ENCODE measurements at places on chromosomes 12 and 14.

GRCh38 chr12:83805873-83806272 is 1106.7 kb downstream of the SLC6A15 start:
- no peak for DNase-seq

DNA sequence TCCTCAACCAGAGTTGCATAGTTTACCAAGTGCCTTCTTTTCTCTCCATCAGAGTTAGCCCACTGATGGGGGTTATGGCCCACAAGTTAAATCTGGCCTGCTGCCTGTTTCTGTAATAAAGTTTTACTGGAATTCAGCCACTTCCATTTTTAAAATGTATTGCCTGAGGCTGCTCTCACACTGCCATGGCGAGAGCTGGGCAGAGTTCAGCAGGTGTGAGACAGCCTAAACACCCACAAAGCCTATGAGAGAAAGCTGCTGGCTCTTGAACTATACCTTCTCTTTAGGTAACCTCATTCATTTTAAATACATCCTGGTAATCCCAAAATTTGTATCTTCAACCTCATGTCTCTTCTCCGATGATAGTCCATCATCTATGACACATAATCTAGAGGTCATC is 86.1 kb downstream of the BCL2L14 start:
- no peak for DNase-seq

DNA sequence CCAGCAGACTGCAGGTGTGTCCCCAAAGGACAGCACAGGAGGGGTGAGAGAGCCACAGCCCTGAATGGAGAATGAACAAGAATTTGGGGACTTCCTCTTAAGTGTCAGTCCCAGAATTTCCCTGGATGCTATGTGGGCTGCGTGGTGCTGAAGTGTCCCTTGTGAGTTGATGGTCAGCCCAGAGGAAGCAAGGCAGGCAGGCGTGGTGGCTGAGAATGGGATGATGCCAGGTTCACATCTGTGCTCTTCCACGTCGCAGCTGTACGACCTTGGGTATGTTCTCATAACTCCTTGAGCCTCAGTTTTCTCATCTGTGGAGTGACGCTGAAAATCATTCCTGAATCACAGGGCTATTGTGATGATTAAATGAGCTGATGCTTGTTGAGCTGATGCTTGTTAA is 62.1 kb upstream of the GPATCH2L start:
- DNase-seq, result no peak

DNA sequence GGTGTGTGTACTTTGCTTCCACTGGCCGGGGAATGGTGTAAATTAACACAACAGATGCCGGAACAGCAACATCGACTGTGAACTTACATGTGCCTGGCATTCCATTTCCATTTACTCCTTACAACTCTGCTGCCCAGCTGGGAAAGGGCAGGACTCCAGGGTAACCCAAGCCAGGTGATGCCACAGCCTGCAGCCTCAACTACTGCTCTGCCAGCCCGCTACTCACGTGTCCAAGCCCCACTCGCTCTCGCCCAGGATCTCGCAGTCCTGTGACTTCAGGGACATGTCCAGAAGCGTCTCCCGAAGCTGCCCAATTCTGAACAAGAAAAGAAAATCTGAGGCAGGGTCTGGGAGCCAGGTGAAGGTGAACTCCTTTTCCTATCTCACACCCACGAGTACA is 10.7 kb downstream of the ABCD4 start:
- DNase-seq, result no peak

GRCh38 chr12:15404485-15404884 is 82.2 kb downstream of the PTPRO start:
- DNase-seq, result no peak

GRCh38 chr14:92516966-92517506 is 3.5 kb downstream of the RIN3 start:
- no peak for DNase-seq

DNA sequence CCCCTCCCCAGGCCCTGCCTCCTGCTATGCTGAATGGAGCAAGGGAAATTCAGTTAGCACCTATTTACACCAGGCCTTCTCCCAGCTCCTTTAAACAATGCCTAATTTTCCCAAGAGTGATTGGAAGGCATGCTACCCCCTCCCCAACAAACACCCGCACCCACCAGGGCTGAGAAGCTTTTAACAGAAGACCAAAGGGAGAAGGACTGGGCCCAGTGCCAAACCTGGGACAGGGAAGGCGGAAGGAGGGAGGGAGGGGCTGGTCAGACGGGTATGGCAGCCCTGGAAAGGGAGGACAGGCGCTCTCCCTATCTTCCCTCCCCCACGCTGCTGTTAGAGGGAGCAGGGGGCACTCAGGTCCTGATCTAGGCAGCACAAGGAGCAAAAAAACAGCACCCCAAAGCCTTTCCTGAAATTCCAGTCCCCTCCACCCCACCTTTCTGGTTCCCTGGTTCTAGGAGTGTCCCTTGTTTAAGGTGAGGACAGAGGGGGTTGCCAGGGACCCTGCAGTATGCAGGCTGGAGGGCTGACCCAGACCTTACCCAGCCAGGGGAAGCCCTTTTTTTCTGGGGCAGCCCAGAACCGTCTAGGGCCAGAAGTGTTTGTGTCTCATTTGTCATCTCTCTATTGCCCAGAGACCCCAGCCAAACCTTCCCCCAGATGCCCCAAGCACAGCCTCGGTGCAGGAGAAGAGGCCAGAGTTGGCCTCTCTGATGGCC is 2.4 kb upstream of the KRT8 start:
- DNase-seq, result no peak

DNA sequence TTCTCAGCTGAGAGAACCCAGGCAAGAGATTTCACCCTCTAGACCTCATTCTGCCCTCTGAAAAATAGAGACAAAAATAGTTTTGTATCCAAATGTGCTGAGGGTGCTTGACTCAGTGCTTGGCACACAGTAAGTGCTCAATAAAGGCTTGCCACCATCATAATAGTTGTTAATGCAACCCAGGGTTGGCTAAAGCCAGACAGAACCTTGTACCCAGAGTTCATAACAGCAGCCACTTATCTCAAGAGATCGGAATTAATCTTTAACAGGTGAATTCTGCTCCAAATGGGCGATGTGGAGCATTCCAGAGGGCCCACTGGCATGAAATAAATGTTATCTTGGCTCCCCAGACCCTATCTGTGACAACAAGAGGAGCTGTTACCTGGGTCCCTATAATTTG is 2.9 kb downstream of the TRPV4 start:
- DNase-seq, result no peak

GRCh38 chr12:108313241-108313605 is 25.9 kb downstream of the CMKLR1 start:
- no peak for DNase-seq

DNA sequence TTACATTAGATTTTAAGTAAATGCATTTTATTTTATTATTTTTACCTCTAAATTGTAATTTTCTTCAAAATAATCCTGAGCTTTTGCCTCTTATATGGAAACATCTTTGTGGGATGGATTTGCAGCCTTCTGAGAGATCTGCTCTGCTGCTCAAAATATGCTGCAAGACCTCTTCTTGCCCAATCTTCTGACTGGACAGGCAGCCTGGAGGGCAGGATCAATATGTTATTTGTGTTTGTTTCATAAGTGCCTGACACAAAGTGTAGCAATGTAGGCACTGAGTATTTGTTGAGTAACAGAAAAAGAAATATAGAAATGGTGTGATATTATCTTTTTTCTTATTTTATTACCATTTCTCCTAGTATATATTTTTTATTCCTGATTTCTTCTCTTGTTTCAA is 1106.9 kb downstream of the TMTC2 start:
- DNase-seq, result no peak

DNA sequence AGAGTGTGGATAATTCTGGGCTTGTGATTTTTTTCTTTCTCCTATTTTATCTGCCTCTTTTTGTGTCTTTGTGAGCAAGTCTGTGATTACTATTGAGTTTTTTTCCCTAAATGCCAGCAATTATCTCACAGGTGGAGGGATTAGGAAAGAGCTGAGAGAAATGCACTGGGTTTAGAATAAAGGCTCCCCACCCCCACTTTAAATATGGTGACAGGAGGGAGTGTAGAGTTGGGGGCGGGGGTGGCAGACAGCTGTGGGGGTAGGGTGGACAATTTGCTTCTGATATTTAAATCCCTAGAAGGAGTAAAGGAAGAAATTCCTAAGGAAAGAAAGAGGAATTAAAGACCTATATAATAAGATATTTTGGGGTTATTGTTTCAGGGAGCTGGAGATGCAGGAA is 145.9 kb downstream of the NRXN3 start:
- no peak for DNase-seq

- DNase-seq, result no peak
These were observed 417.7 kb downstream of the FLRT2 start for GRCh38 chr14:85947461-85948139.

GRCh38 chr14:79161571-79161970 is 991.4 kb downstream of the NRXN3 start:
- DNase-seq, result no peak

GRCh38 chr14:99624024-99624423 is 20.0 kb upstream of the CCDC85C start:
- DNase-seq, result no peak

DNA sequence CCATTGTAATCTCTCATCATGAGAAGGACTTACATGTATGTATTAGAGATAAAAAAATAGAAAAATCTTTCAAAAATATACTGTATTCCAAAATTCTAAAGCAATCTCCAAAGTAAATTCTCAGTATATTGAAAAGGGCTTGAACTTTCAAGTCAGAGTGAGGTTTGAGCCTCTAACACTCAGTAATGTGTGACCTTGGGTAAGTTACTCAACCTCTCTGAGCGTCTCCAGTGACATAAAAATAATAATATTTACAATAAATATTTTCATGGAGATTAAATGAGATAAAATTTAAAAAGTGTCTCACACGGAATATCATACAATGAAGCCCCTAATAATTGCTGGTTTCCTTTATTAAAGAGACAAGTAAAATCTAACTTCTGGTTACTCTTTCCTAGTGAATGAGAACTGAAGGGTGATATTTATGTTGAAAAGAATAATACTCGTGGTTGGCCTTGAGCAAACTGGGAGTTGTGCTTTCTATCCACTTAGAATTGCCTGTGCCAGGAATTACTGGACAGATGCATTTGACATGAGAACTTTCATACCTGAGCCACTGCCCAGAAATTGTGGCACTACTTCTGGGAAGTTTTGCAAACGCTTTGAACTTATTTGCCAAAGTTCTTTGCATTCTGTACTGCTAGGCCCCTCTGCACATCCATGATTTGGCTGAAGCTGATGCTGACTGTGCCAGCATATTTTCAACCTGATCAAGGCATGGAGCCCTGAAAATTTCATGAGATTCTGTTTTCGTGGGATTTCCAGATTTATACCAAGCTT is 933.7 kb downstream of the GALC start:
- DNase-seq, result no peak

DNA sequence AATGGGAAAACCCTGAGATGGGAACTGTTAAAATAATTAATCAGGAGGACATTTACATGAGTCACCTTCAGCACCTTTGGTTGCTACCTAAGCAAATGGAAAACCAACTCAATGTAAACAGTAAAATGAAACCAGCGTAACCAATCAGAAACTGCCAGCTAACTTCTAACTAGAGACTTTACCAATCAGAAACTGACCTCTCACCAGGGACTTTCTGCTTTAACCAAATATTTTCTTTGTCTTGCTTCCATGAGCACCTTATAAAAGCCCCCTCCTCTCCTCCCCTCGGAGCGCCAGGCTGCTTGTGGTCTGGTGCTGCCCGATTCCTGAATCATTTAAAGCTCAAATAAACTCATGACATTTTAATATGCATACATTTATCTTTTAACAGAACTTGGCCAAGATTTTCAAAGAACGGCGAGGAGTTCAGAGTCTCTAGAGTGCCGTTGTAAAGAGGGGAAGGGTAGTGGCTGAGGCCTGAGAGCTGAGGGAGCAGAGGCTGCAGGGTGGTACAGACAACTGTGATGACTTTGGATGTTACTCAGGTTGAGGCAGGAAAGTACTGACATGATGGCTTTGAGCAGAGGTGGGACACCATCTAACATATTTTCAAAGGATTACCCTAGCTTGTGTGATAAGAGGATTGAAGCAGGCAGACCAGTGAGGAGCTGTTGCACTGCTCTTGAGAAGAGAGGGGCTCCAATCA is 183.6 kb downstream of the CRADD start:
- DNase-seq, result no peak

DNA sequence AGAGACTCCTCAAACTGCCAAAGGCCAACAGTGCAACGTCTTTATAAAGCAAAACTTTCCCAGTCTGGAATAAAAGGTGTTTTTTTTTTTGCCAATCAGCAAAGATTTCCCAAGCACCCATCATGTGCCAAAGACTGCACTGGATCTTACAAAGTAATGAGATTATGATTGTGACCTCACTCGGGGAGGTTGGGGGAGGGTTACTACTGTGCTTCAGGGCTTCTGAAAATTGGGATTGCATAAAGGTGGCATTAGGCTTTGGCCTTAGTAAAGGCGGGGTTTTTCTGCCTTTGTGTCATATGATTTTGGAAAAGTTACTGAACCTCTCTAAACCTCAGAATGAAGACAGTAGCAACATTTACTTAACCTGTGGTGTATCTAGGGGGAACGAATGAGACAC is 233.8 kb downstream of the DACT1 start:
- DNase-seq, result no peak

- DNase-seq, result no peak
These were observed 81.4 kb downstream of the TESC start for GRCh38 chr12:117017807-117018206.

DNA sequence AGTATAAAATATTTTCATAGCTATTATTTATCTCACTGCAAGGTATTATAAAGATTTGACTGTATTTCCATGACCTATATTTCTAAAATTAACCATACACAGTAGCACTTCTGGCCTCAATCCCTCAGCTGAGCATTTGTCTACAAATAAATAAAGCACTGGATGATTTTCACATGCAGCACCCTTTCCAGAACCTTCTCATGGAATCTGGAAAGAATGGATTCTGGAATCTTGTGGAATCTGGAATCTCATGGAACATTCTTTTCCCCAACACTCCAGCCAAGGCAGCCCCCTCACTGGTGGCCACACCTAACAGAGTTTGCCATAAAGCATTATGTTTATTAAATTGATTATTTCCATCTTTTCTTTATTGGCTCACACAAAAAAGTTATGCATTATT is 199.2 kb downstream of the MSRB3 start:
- no peak for DNase-seq

GRCh38 chr14:105431256-105431655 is 11.6 kb downstream of the MTA1 start:
- no peak for DNase-seq

DNA sequence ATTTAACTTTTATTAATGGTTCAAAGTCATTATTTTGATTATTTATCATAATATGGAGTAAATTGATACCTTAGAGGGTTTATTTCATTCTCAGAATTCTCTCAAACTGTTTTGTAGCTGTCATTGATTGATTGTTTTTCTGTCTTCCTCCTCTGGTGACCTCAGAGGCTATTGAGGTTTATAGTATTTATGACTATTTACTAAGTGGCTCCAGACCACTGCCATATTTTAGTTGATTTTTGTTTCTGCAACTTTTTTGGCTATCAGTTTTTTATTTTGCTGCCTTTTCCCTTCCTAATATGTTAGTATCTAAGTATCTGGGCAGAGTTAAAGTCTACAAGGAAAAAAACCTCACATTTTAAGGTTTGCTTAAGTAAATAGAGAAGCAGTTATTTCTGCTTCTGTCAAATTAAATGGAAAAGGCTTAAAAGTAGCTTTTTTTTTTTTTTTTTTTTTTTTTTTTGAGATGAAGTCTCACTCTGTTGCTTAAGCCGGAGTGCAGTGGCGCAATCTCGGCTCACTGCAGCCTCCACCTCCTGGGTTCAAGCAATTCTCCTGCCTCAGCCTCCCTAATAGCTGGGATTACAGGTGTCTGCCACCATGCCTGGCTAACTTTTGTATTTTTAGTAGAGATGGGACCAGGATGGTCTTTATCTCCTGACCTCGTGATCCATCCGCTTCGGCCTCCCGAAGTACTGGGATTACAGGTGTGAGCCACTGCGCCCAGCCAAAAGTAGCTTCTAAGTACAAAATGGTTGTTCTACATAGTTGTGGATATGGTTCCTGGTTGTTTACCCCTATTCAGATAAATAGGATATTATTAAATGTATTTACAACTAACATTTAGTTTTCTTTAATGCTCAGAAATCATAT is 8.2 kb downstream of the MDM2 start:
- no peak for DNase-seq

Measured in activated naive CD4-positive, alpha-beta T cell treated with anti-CD3 and anti-CD28 coated beads, Interleukin-2, amount 50 U/mL, for 16 hours (primary cell).